HFF-Myc (cell line): ENCODE measurements at places on chromosomes 7 and 10.

- DNase-seq: no peak
Observed at GRCh38 chr10:11783558-11783865, 39.6 kb upstream of the PROSER2 start.

GRCh38 chr7:16067711-16068110 lies 353.6 kb downstream of the CRPPA start:
- no peak for DNase-seq

- no peak for DNase-seq
Observed at GRCh38 chr10:18437486-18437885, 213.9 kb downstream of the NSUN6 start.

DNA sequence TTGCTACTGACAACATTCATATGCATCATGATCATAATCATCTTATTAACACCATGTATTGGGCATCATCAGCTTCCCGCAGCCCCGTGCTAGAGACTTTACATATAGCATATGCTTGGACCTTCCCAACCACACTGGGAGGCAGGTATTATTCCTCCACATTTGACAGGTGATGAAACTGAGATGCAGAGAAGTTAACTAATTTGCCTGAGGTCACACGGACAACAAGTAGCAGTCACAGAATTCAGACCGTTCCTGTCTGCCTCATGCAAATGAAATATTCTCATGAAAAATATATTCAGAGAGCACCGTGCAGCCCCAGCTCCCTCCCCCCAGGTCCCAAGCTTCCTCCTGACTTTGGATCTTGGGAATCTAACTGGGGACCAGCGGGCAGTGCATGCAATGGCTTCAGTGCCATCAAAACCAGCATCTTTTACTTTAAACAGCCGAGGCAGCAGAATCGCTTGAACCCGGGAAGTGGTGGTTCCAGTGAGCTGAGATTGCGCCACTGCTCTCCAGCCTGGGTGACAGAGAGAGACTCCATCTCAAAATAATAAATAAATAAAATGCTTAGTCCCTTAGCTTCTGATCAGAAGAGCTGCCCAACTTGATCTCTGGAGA lies 112.2 kb upstream of the GPR26 start:
- DNase-seq: no peak
